Activated CD4-positive, alpha-beta memory T cell treated with anti-CD3 and anti-CD28 coated beads for 36 hours (primary cell): ENCODE measurements at places on chromosomes 2 and 18. TPM values are rescaled to one million over a fixed set of nuclear protein-coding genes. Genes with fewer than 3 reads are reported as not detected.

TMEM131 gene
- 23.7 TPM for total RNA-seq

MBOAT2 gene
- total RNA-seq = 6.4 TPM

ECEL1 gene
- 0.10 TPM for total RNA-seq

WNT10A gene
- total RNA-seq = 5.2 TPM

HMSD gene
- total RNA-seq = 18.9 TPM

QPCT gene
- 0.68 TPM for total RNA-seq

ALPG gene
- total RNA-seq = not detected

SRD5A2 gene
- total RNA-seq = not detected

DNA sequence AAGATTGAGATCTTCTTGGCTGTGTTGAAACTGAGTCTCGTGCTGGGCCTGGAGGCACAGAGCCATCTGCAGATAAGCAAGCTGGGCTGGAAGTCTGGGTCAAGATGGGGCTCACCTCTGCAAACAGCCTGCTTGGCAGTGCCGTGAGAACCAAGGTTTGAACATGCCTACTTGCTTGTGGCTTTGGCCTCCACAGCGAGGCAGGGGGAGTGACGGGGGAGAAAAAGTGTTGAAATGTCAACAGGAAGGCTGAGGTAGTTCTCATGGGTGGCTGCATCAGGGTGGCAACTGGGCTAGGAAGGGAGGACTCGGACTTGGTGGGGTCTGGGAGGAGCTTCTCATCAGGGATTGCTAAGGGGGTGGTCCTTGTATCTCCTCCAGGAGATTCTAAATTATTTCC lies 99.7 kb downstream of the THNSL2 start:
- peaks cover 5% of the 10 kb centered on the region for H3K4me1 ChIP-seq
- H3K4me3 ChIP-seq = no peak overlapping the region
- no peak overlapping the region for H3K27ac ChIP-seq
- no peaks in the 10 kb centered on the region for H3K27me3 ChIP-seq
- no peaks in the 10 kb centered on the region for H3K36me3 ChIP-seq
- no peak for DNase-seq

DNA sequence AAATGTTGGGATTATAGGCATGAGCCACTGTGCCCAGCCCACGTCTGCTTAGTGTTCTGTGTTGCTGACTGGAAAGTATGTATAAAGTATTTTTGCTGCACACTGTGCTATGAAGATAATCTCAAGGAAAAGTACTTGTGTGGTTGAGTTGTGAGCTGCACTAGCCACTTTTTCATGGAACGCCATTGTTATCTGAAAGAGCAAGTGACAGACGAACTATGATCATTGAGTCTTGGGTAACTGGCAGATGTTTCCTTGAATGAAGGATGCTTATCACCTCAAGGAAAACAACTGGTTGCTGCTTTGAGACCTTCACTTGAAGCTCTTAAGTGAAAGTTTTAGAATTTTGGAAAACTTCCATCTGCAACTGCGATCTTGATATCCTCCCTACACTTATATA lies 82.2 kb upstream of the KCTD1 start:
- no peak overlapping the region for H3K27ac ChIP-seq
- no peak overlapping the region for H3K4me3 ChIP-seq
- no peaks in the 10 kb centered on the region for H3K4me1 ChIP-seq
- no peaks in the 10 kb centered on the region for H3K36me3 ChIP-seq
- peaks cover 8% of the 10 kb centered on the region for H3K27me3 ChIP-seq

DNA sequence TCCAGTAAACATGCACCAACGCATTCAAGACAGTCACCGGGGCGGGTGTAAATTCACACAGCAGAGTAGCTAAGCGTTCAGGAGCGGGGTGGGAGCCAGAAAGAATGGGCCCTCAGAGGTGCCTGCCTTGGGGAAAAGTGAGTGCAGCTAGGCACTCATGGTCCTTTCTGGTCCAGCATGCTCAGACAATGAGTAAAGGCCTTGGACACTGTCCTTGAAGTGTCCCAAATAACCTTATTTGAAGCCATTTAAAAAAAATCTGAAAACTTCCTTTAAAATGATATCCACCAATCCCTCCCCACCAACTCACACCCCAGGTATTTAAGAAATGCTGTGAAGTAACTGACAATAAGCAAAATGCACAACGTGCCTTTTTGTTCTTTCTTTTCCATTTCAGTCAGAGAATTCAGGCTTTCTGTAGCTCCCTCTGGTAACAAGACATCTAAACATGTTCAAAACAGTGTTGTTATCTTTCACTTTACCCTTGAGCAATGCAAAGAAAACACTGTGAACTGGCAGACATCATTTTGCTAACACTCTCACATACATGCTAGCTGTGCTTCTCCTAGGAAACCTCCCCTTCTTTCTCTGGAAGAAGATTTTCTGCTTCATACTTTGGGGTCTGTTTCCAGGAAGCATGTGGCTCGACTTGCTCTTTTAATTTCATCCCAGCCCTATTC lies 445.1 kb upstream of the SPRED2 start:
- H3K27ac ChIP-seq = no peak overlapping the region
- no peaks in the 10 kb centered on the region for H3K36me3 ChIP-seq

DNA sequence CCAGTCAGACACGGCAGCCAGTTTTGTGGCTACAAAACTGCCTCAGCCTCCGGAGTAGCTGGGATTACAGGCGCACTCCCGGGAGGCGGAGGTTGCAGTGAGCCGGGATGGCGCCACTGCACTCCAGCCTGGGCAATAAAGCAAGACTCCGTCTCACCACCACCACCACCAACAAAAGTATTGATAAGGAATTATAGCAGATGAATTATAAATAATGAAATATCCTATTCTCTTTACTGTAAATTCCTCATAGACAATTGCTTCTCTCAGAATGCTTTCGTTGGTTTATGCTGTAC lies 1.4 kb upstream of the FAM161A start:
- DNase-seq = no peak
- H3K4me3 ChIP-seq = peak overlapping the region; percentile 91
- H3K27me3 ChIP-seq = no peaks in the 10 kb centered on the region
- H3K4me1 ChIP-seq = peaks cover 19% of the 10 kb centered on the region

GRCh38 chr18:59005262-59005661 lies 134.4 kb upstream of the SEC11C start:
- no peak for DNase-seq
- no peaks in the 10 kb centered on the region for H3K27me3 ChIP-seq
- no peak overlapping the region for H3K4me3 ChIP-seq
- H3K27ac ChIP-seq = no peak overlapping the region
- no peaks in the 10 kb centered on the region for H3K36me3 ChIP-seq

GRCh38 chr2:217393585-217394032 lies 533.7 kb upstream of the TNP1 start:
- H3K4me3 ChIP-seq = no peak overlapping the region
- H3K27me3 ChIP-seq = no peaks in the 10 kb centered on the region
- no peak for DNase-seq
- no peak overlapping the region for H3K27ac ChIP-seq

DNA sequence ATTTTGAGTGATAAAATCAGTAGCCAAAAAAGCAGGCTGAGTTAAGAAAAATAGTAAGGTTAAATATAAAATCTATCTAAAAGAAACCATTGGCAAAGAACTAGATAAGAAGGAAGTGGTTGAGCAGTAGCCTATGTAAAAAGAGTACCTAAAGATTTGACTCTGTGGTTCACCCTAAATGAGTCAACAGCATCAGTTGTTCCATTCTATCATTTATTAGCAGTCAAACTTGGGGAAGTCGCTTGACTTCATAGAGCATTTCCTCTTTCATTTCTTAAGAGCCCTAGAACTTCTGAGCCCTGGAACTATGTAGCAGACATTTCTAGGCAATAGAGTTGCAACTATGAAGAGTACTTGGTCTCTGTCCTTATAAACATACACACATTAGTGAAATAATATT lies 381.7 kb downstream of the NUP35 start:
- no peak overlapping the region for H3K27ac ChIP-seq
- no peak for DNase-seq
- H3K27me3 ChIP-seq = no peaks in the 10 kb centered on the region
- no peaks in the 10 kb centered on the region for H3K36me3 ChIP-seq
- H3K4me1 ChIP-seq = no peaks in the 10 kb centered on the region
- no peak overlapping the region for H3K4me3 ChIP-seq

DNA sequence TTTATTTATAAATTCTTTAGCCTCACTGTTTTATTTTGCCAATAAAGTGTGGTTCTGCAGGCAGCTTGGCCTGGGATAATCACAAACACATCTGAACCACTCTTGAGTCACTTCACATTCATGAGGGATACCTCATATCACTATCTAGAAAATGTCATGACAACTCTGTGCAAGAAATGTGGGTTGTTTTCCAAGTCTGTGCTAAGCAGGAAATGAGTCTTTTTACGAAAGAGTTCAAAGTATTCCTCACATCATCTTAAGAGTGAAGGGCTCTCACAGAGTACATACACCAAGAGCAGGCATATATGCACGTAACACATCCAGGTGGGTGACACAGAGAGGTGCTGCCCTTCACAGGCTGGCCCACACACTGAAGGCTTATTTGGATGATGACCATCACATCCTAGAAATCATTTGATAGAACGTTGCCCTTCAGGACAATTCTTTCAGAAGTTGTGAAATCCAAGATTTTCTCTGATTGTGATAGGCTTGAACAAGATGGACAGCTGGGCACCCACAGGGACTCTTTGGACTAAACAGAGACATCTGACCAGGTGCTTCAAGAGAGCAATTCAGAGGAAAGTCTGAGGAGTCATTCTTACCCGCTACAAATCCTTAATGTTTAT lies 811.1 kb upstream of the LRATD1 start:
- no peak overlapping the region for H3K27ac ChIP-seq
- no peak for DNase-seq
- no peak overlapping the region for H3K4me3 ChIP-seq
- no peaks in the 10 kb centered on the region for H3K4me1 ChIP-seq
- H3K27me3 ChIP-seq = no peaks in the 10 kb centered on the region

DNA sequence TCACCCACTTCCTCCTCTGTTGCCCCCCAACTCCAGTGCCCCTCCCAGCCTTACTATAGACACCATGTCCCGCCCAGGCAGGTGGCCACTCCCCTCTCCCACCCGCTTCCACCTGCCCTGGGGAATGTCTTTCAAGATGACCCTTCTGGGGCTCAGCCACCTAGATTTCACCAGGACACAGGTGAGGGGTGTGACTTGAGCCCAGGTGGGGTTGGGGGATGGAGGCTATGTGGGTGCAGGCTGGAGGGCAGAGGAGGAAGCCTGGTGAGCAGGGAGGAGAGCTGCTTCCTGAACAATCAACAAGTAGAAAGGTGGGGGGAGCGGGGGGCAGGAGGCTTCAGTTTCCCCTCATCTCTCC lies 8.7 kb downstream of the ADRA2B start:
- no peaks in the 10 kb centered on the region for H3K27me3 ChIP-seq
- no peaks in the 10 kb centered on the region for H3K4me1 ChIP-seq
- DNase-seq = no peak

DNA sequence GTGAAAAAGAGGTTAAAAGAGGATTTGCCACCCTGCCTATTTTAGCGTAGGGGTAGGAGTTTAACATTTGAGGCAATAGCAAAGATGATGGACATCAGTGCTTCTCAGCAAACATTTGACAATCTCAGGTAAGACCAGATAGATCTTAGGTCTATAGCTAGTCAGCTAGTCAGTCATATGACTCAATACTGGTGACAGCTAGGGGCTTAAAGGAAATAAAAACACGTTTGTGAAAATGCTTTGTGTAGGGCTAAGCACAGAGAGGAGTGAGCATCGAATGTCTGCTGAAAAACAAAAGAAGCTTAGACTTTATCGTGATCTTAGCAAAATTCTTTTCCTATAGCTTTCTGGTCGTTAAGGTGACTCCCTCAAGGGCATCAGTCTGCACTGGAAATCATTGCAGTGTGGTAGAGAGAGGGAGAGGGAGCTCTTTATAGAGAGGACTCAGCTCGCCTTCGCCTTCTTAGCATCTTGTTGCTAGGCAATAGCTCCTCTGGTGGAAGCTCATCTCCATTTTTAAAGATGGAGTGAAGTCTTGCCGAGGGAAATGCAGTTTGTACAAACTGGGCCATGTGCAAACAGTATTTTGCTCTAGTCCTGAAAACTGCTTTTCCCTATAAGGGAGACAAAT lies 62.8 kb upstream of the SLC38A11 start:
- no peaks in the 10 kb centered on the region for H3K36me3 ChIP-seq
- H3K4me1 ChIP-seq = no peaks in the 10 kb centered on the region
- no peak overlapping the region for H3K27ac ChIP-seq
- no peak for DNase-seq
- H3K27me3 ChIP-seq = peaks cover 10% of the 10 kb centered on the region

DNA sequence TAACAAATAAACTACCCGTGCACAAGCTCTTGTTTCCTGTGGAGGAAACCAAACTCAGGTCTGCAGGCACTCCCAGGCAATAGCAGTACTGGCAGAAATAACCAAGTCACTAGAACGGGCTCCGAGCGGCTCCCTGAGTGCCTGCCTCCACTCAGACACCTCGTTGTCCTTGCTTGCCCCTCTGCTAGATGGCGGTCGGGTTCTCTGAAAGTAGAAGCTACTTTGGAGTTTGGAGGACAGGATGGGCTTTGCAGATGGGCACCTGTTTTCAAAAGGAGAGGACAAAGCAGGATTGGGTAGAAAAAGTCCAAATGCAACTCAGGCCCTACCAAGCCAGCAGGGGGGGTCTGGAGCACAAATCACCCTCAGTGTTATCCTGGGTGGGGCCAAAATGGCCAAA lies 136.4 kb downstream of the LRRC30 start:
- H3K27me3 ChIP-seq = no peaks in the 10 kb centered on the region
- peaks cover 2% of the 10 kb centered on the region for H3K36me3 ChIP-seq
- H3K4me3 ChIP-seq = no peak overlapping the region
- DNase-seq = no peak
- no peaks in the 10 kb centered on the region for H3K4me1 ChIP-seq
- no peak overlapping the region for H3K27ac ChIP-seq

DNA sequence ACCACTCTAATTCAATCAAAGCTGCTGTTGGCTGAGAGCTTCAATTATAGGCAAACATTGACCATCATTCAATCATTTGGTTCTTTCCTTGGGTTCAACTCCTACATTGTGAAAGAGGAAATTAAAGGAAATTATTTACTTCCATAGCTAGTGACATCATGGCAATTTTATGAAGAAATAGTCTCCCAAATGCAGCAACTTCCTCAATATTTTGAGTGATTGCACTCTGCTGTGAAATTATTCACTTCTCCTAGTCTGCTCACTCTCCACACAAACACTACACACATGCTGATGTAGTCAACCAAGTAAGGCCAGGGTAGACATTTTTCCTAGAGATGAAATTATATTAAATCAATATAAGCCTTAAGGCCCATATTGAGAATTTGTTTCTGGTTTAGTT lies 86.7 kb upstream of the NCKAP5 start:
- no peak overlapping the region for H3K4me3 ChIP-seq
- H3K27me3 ChIP-seq = no peaks in the 10 kb centered on the region
- no peaks in the 10 kb centered on the region for H3K36me3 ChIP-seq
- DNase-seq = no peak
- H3K4me1 ChIP-seq = no peaks in the 10 kb centered on the region

DNA sequence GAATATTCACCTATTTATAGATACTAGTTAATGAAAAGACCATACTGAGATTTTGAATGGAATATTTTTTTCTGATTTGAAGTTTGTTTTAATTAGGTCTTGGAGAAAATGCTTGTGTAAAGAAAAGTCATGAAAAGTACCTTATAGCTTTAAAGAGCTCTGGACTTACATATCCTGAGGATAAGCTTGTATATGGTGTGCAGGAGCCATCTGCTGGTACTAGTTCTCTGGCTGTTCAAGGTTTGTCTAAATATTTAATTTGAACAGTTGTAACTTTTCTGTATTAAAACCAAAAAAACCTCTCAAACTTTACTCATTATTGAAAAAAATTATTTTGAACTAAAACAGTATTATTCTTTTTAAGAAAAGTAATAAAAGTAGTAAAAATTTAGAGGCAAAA lies 50.1 kb downstream of the UBR3 start:
- H3K4me3 ChIP-seq = no peak overlapping the region
- peaks cover 3% of the 10 kb centered on the region for H3K36me3 ChIP-seq
- no peaks in the 10 kb centered on the region for H3K27me3 ChIP-seq
- H3K4me1 ChIP-seq = no peaks in the 10 kb centered on the region
- DNase-seq = no peak

- no peak overlapping the region for H3K4me3 ChIP-seq
- H3K27me3 ChIP-seq = peaks cover 2% of the 10 kb centered on the region
- no peak for DNase-seq
- no peak overlapping the region for H3K27ac ChIP-seq
- no peaks in the 10 kb centered on the region for H3K36me3 ChIP-seq
Measured at GRCh38 chr2:239876271-239876947, 148.7 kb downstream of the NDUFA10 start.
